Stimulated activated CD8-positive, alpha-beta memory T cell treated with anti-CD3 and anti-CD28 coated beads, Interleukin-2, amount 100 ng/mL, for 48 hours (primary cell): ENCODE measurements at places on chromosomes 1 and 21.

DNA sequence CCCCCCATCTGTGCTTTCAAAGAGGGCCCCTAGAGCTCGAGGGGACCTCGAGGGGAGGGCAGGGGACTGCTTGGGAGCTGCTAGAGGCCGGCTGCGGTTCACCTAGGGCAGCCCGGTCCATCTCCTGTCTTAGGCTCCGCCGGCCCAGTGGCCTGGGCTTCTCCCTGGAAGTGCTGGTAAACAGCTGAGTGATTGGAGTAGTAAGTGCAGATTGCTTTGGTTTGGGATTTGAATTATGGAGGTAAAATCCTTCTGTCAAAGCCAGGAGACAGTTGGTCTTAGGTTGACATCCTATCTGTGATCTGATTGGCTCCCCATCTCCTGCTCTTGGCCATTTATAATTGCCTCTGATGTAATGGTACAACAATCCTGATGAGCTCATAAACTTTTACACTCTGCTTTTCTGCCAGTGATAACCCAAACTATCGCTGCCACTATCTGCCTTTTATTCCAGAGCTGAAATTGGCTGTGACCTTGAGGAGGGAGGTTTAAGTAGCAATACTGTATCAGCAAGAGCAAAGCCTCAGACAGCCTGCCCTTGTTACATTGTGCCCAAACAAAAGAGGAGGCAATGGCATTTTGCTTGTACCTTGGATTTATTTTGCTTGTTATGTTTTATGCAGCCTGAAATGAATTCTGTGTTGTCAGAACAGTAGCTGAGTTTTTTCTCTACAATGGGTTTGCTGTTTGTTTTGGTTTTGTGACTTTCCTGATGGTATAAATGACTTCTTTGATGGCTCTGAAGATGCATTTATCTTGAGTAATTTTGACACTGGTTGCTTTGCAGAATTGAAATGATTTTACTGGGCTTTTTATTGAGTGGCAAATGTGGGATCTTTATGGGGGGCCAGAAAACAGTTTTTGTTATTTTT lies 2.4 kb downstream of the ARID1A start:
- DNase-seq = no peak

DNA sequence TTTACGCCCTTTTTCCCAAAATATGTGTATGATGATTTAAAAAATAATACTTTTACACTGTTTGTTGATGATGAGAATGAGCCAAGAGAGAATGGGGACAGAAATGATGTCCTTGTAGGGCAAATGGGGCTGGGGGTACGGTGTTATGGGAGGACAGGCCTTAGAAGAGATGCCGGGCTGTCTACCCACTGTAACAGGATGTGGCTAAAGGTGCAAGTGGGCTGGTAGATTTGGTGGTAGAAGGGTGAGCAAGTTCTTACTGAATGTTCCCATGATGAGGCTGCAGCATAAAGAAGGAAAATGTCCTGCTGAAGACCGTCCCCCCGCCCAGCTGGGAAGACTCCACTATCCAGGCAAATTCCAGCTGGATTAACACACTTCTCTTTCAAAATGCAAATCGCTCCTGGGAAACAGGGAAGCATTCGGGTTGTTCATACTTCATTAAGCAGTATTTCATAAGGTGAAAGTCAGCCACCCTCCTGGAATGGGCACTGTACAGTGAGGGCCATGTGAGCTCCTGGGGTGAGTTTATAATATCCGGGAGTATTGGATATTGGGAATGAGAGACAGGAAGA lies 14.0 kb downstream of the GPA33 start:
- no peak for DNase-seq

- peak; percentile 33 for DNase-seq
Observed at GRCh38 chr1:84969489-84970250, 27.2 kb downstream of the MCOLN2 start.

DNA sequence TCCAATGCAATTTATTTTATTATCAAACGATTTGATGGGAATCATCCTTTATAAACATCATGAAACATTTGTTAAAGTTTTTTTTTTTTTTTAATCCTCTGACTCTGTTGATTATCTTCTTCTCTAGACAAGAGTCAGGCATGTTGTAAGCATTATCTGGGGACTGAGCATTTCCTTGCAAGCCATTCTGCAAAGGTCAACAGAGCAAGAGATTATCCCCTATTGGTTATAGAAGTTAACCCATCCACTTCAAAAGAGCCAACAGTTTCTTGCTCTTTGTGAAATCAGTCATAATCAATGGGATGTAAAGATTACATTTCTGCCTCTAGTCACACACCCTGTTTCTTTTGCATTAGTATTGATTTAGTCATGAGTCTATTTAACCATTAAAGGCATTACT lies 368.8 kb upstream of the ADGRL4 start:
- no peak for DNase-seq

- DNase-seq = no peak
Observed at GRCh38 chr1:66945316-66945715, 20.5 kb downstream of the MIER1 start.

DNA sequence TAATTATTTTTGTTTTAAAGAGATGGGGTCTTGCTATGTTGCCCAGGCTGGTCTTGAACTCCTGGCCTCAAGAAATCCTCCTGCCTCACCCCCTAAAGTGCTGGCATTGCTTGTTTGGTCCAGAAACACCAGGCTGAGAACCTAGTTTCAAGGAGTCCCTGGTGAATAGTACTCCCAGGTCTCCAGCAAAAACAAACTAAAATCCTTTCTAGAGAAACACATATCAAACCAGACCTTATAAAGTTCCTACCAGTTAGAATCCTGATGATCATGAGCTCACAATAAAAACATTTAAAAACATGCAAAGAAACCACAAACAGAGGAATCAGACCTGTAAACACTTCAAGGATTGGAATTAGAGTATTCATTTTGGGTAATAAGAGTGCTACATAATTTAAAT lies 34.4 kb upstream of the PADI1 start:
- DNase-seq = no peak

GRCh38 chr1:54317084-54317483 lies 89.1 kb downstream of the SSBP3 start:
- no peak for DNase-seq

GRCh38 chr1:241706967-241707366 lies 54.9 kb downstream of the WDR64 start:
- no peak for DNase-seq

DNA sequence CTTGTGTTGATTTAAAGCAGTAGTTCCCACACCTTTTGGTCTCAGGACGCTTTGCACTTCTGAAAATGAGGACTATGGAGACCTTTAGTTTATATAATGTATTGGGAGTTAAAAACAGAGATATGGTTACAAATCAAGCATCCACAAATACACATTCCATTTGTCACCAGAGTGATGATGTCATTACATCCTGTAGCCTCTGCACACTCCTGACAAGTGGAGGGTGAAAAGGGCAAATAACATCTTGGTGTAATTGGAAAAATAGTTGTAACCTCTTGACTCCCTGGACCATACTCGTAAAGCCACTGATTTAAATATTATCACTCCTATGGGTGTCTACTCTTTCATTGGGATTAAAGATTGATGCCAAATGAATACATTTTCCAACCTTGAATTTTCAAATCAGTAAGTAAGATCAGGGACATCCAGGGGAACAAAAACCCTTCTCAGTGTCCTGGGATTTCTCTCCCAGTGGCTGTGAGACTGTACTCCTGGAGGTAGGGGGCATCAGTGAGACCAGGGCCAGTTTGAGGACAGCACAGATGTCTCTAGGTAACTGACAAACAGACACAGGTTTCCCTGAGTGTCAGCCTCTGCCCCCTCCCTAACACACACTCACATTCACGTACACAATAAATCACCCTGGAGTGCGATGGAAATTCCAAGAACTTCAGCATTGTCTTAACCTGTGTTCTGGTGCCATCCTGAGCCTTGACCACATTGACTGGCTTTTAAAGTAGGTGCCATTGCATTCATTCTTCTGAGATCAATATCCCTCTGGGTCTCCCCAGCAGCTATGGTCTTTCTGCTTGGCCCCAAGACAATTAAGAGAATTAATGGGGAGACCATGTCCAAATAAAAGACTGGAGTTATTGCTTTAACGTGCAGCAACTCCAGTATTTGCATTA lies 63.0 kb downstream of the NR5A2 start:
- DNase-seq = no peak
